ENCODE measurements at places on chromosomes 7 and 10.
A peak's percentile ranks its signal among the peaks of the same experiment; 100 is the strongest.

DNA sequence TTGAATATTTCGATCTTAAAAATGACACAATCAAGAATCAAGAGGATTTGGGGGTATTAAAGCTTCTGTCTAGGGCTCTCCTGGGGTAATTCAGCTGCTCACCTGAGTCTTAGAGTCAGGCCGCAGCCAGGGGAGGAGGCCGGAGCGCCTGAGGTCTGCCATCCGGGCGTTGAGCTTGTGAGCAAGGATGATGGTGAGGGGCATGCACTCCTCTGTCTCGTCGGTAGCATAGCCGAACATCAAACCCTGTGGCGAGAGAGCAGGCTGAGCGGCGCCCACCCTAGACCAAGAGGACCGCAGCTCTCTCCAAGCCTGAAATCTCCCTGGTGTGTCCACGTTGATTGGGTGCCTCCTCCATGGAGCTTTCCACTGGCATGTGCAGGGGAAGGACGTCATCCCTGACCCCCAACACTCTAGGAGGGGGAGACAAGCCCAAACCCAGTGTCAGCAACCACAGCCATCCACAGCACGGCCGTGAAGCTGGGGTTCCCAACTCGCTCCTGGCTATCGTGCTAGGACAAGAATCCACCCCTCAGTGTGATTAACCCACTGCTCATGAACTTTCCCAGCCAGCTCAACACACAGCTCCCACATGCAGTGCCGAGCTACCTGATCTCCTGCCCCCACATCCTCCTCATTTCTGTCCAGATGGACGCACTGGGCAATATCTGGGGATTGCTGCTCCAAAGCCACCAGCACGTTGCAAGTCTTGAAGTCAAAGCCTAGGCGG is 9.2 kb downstream of the MAT1A start:
- DNase-seq, result no peak

- DNase-seq, result no peak
Measured at GRCh38 chr7:132878204-132878919, 203.5 kb downstream of the CHCHD3 start.

DNA sequence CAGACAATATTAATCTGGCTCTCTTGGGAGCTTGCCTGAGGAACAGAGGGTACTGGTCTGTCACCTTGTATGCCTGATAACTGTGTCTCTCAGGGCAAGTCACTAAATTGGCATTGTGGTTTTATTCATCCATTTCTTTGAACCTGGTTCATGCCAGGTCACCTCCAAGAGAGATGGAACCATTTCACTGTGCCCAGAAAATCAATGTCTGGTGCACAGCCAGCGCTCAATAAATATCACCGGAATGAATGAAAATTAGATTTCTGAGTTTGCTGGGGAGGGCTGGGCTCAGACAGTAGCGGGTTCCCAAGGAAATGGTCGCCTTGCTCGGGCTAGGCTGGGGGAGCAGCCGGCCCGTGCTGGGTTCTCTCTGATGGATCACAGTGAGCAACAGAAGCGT is 64.1 kb upstream of the BAIAP2L1 start:
- DNase-seq, result no peak

- no peak for DNase-seq
Measured at GRCh38 chr7:31950091-31950755, 120.0 kb downstream of the PDE1C start.

DNA sequence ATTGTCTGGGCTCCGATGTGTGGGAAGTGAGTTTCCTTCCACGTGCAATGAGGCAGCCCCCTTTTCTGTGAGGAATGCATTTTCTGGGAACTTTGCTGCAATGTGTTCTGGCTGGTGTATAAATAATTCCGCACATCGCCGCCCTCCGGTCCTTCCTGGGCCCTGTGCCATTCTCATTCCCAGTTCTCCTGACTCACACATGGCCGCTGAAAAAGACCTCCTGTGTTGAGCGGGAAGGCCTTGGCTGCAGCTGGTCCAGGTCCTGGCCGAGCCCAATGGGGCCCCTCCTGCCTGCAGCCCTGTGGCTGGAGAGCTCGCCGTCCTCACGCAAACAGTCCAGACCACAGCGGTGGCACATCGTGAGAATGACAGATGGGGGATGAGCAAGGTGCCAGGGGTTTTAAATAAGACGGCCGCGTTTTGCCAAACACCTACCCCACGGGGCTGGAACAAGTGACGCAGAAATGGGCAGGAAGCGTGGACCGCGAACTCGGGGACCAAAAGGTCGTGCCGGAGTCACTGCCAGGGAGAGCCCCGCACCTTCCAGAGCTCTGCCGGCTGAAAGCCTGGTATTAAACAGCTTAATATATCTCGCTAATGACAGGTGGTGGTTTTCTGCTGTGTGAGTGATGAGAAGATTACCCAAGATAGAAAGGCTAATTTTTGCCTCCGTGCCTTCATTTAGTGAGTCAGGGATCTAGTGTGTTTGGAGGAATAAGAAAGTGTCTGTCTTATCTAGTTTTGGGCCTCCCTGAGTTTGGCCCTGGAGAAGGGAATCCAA is 37.0 kb downstream of the FAM20C start:
- DNase-seq, result no peak

GRCh38 chr7:21947946-21948345 is 2.2 kb upstream of the CDCA7L start:
- DNase-seq, result peak; percentile 55

DNA sequence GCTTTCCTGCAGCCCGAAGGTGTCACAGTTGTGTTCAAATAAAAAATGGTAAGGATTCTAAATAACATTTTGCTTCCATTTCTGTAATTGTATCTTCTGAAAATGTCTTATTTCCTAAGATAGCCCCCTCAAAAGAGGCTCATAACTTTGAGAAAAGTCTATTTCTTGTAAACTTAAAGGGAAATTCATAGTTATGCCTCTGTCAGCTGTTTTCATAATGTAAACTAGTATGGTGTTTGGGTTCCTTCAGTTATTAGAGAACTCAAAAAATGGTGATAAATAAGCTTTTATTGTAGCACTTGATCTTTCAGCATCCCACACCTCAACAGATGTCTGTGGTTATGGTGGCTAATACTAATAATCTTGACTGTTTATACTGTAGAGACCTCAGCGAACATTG is 57.1 kb downstream of the KLHDC10 start:
- no peak for DNase-seq

- no peak for DNase-seq
Measured at GRCh38 chr7:17340655-17341054, 42.2 kb downstream of the AHR start.

- no peak for DNase-seq
Measured at GRCh38 chr7:372932-373791, 83.2 kb downstream of the FOXL3 start.

DNA sequence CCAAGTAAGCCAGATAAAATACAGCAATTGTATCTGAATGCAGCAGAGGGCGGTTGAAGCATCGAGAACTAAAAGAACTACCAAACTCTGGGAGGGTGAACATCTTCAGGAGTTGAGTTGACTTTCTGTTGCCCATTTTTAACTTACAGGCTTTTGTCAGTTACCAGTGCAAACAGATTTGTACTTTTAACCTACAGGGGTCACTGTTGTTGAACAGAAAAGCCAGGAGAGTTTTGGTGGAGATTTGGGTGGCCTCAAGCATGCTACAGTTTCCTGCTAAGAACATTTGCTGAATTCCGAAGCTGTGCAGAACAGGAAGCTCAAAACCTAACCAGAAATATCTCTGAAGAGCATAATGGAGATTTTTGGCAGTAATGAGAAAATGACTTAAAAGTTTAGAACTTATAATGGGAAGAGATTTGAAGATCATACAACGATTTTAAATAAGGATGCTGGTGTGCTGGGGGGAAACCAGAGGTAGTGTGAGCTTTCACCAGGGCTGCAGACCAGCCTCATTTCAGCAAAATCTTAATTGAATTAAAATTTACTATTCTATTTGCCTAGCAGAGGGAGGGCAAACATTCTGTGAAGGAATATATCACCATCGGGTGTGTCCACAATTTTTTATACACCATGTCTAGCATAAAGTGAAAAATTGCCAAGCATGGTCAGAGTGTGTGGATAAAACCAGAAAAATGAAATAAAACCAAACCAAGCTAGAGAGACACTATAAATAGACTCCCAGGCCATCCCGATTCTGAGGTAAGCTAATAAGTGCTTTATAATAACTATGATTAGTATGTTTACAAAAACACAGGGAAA is 208.6 kb upstream of the CCDC6 start:
- peak; percentile 18 for DNase-seq

- DNase-seq, result no peak
Measured at GRCh38 chr10:97243836-97244235, 48.6 kb downstream of the ARHGAP19 start.

DNA sequence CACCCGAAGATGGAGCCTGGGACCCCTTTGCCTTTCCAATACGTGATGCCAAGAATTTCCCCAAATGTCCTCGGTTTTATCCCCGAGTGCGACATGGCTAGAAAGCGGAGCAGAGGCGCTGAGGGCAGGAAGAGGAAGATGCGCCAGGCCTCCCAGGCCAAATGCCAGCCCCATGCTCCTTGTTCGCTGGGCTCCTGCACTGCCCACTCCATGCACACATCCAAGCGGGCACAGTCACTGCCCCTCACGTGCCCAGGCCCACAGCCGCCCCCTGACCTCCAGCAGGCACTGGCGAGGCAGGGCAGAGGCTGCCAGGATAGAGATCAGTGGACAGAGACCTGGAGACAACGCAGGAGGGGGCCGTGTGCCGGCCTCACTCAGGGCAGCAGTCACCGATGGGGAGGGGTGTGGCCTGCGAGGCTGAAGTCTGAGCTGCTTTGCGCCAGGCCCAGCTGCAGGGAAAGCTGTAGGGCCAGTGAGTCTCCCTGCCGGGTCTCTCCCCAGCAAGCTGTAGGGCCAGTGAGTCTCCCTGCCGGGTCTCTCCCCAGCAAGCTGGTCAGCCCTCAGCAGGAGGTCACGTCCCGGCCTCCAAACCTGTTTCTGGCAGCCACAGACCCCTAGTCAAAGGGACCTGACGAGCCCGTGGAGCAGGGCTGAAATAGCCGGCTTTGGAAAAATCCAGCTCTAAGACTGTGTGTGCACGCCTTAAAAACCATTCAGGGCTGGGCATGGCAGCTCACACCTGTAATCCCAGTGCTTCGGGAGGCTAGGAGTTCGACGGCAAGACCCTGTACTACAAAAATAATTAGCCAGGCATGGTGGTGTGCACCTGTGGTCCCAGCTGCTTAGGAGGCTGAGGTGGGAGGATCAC is 100.6 kb upstream of the DIP2C start:
- DNase-seq, result no peak

DNA sequence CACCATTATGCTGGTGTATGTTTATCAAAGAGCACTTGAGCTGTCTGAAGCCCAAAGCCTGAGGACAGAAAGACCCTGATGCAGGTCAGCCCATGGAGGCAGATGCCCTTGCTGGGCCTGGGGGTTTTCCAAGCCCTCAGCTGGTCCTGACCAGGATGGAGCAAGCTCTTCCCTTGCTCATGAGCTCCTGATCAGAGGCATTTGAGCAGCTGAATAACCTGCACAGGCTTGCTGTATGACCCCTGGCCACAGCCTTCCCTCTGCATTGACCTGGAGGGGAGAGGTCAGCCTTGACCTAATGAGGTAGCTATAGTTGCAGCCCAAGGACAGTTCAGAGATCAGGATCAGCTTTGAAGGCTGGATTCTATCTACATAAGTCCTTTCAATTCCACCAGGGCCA is 13.0 kb downstream of the AQP1 start:
- DNase-seq, result no peak

Measured in inflammatory macrophage treated with lipopolysaccharide for 1 hour (primary cell).